ENCODE measurements at places on chromosomes 2 and 18.

DNA sequence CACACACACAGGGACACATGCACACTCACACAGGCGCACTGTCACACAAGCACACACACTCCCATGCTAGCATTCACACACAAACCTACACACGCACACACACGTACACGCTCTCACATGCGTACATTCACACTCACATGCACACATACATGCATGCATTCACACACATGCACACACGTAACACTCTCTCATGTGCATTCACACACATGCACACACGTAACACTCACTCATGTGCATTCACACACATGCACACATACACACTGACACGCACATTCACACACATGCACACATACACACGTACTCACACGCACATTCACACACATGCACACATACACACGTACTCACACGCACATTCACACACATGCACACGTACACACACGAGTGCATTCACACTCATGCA lies 16.3 kb downstream of the ADI1 start:
- no peak for DNase-seq

GRCh38 chr2:119422360-119423107 lies 9.1 kb upstream of the TMEM37 start:
- DNase-seq = no peak

DNA sequence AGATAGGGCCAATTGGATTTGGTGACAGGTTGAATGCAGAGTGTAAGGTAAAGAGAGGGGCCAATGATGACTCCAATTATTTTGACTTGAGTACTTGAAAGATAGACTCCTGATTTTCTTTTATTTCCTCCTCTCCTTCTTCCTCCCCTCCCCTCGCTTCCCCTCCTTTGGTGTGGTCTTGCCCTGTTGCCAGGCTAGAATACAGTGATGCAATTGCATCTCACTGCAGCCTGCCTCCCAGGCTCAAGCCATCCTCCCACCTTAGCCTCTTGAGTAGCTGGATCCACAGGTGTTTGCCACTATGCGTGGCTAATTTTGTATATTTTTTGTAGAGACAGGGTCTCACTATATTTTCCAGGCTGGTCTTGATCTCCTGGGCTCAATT lies 2.3 kb downstream of the DGUOK start:
- DNase-seq = no peak

- peak; percentile 96 for DNase-seq
These were observed 977 bp downstream of the SLC8A1 start for GRCh38 chr2:40450796-40451430.

- no peak for DNase-seq
These were observed 83.3 kb downstream of the ZCCHC2 start for GRCh38 chr18:62606106-62606505.

- DNase-seq = no peak
These were observed 202.9 kb upstream of the NT5C1B start for GRCh38 chr2:18792226-18792629.

GRCh38 chr2:215619989-215620388 lies 184.1 kb upstream of the FN1 start:
- DNase-seq = peak; percentile 77

GRCh38 chr2:119721904-119722303 lies 37.8 kb upstream of the PTPN4 start:
- DNase-seq = no peak

- DNase-seq = no peak
These were observed 687.9 kb upstream of the SETBP1 start for GRCh38 chr18:43992741-43993140.

GRCh38 chr18:31436825-31437224 lies 10.7 kb upstream of the DSG3 start:
- no peak for DNase-seq

DNA sequence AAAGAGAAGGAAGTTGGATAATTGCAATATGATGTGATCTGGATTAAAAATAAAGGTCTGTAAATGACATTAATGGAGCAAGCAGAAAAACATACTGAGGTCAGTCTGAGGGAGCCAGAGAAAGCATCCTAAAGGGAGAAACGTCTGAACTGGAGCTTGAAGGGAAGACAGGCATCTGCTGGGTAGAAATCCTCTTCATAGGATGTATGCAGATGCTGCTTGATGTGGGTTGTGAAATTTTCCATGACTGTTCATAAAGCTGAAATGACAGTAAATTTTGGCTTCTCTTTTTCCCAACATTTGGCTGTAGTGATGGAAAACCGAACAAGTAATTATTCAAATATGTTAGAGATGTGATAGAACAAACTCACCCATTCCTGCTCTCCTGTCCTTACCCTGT lies 287.6 kb downstream of the CAMKMT start:
- DNase-seq = no peak

DNA sequence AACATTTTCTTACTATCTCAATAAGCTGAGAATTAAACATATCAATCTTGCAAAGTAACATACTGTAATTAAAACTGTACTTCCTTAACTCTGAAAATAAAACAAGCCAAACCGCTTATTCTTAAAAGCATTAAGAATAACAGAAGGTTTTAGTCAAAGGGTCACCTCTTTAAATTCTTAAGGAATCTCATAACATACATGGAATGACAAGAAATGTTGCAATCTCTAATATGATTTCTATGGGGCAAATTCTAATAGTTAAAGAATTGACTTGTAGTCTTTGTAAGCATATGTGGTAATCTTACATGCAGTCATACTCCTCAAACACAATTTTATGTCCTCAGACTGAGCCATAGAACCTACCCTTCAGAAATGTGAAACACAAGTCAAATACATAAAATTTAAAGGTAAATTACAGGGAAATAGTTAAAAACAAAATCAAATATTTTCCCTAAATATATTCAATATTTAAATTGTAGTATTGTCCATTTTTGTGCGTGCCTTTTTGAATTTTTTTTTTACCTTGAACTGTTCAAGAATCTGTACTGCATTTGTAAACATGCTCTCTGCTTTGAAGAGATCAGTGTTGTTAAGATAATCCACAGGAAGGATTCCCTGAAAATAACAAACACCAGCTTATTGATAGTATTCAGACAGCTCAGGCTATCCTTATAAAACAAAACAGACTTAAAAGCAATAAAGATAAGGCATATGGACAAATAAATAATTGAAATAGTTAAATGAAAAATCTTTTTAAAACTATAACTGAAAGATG lies 48.2 kb downstream of the PIGN start:
- DNase-seq = no peak

GRCh38 chr2:12043131-12043530 lies 296.7 kb downstream of the LPIN1 start:
- DNase-seq = no peak

DNA sequence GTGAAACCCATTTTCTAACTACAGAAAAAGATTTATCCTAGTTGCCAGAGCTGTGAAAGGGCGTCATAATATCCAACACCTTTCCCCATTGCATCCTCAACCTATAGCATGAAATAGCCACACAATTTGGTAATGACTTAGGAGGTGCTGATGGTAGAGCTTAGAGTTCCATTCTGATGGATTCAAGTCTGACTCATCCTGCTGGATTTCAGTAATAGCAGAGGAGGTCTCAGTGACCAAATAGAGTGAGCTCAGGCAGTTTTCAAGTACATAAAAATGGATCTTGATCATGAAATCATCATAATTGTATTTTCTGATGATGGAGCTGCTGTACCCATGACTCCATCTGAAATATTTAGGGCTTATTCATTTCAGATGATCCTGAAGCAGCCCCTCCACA lies 270.7 kb upstream of the KLHL29 start:
- DNase-seq = no peak

DNA sequence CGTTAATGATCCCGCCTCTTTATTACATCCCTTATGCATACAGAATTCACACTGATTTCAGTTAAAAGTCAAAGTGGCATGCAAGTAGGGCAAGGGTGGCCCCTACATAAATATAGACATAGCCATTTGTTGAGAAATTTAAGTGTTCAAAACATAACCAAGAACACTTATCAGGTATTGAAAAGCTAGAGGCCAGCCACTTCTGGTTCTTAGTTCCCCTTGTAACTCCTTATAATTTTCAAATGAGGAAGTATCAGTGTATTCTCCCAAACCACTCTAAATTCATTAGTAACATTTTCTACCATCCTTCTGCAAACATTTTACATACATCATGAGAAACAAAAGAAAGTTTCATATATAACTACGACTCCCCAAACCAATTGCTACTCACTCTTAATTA lies 5.8 kb upstream of the ARL5A start:
- no peak for DNase-seq

DNA sequence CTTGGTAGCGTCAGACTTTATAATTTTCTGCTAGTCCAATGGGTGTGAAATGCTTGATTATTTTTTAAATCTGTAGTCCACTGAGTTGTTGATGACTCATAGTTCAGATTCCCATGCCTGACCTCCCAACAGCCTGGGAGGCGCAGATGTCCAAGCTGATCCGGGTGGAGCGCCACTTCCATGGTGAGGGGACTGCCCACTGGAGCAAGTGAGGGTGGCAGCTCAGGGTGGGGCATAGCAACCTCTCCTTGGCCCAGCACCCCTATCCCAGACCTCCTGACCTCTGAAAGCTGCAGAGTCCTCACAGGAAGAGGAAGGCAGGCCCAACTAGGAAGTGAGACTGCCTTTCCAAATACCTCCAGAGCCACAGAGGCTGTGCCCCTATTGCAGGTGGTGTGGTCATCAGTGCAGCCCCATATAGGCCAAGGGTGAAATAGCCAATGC lies 4.4 kb downstream of the MAL start:
- no peak for DNase-seq

DNA sequence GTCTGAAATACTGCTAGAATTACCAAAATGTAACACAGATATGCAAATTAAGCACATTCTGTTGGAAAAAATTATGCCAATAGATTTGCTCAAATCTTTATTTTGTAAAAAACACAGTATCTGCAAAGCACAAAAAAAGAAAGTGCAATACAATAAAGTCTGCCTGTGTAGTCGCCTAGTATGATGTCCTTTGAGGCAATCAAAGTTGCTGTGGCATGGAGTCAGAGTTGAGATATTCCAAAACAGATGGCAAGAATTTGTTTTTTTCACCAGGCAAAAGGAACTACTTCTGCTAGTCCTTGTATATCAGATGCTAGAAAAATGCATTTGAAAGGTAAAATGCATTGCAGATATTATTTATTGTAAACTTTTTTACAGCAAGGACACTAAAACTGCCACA lies 531.3 kb upstream of the TMEFF2 start:
- DNase-seq = no peak

DNA sequence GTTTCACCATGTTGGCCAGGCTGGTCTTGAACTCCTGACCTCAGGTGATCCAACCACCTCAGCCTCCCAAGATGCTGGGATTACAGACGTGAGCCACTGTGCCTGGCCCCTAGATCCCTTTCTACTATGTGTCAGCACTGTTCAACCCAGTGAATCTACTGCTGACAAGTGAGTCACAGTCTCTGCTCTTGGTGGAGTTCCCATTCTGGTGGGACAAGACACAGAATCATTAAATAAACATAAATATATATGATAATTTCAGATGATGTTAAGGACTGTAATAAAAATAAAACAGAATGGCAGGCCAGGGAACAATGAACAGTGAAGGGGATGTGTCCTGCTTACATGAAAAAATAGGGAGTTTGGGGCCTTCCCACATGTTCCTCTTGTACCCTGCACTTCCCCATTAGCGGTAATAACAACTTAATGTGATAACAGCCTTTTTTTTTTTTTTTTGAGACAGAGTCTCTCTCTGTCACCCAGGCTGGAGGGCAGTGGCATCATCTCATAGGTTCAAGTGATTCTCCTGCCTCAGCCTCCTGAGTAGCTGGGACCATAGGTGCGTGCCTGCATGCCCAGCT lies 112.2 kb downstream of the CPO start:
- DNase-seq = no peak

GRCh38 chr2:202014759-202015211 lies 18.9 kb upstream of the FZD7 start:
- no peak for DNase-seq

GRCh38 chr18:12013186-12013916 lies 32.0 kb downstream of the IMPA2 start:
- no peak for DNase-seq

- DNase-seq = no peak
These were observed 4.3 kb downstream of the UBXN2A start for GRCh38 chr2:23944527-23944926.

- DNase-seq = no peak
These were observed 624.9 kb downstream of the CBLN2 start for GRCh38 chr18:71919211-71919610.

- DNase-seq = no peak
These were observed 2.5 kb upstream of the FAP start for GRCh38 chr2:162245781-162246180.

- DNase-seq = no peak
These were observed 114.6 kb downstream of the ACVR1 start for GRCh38 chr2:157761520-157761919.

- no peak for DNase-seq
These were observed 427.1 kb upstream of the CNTNAP5 start for GRCh38 chr2:123597988-123598387.

DNA sequence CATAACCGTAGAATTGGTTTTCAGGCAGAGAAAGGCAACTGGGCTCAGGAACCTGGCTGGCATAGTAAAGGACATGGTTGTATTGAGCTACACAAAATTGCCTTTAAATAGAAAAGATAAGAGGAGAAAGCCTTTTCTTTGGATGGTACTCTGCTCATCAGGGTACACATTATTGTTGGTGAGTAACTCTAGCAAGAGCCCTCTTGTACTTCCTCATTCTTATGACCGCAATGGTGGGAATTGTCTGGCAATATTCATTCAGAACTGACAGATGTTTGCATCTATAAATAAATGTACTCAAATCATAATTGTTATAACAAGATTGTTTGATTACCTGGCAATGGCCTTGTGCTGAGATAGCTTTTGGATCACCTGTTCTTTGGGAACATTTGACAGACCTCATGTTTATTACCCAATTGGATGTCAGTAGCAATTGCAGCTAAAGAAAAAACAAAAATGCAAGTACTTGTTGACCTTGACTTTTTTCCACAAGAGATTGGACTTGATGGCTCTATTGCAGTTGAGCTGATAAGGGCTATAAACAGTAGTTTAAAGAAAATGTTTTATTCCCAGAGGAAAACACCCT lies 43.9 kb downstream of the MEIS1 start:
- DNase-seq = no peak

Data from SK-N-DZ (cell line).